Upper lobe of right lung (tissue), 1 donor: ENCODE measurements at places on chromosomes 7 and 10. TPM values are rescaled to one million over a fixed set of nuclear protein-coding genes. Genes with fewer than 3 reads are reported as not detected.

NUPR2 gene
- total RNA-seq = 0.98 TPM

ATRNL1 gene
- total RNA-seq = 0.93 TPM

TSPAN12 gene
- total RNA-seq = 51.8 TPM

NT5C2 gene
- 92.7 TPM for total RNA-seq

SRGN gene
- 225 TPM for total RNA-seq

ADAM8 gene
- 20.3 TPM for total RNA-seq

PODXL gene
- 99.9 TPM for total RNA-seq

NKX2-3 gene
- 0.26 TPM for total RNA-seq

CH25H gene
- 7.8 TPM for total RNA-seq

ITIH2 gene
- 1.3 TPM for total RNA-seq

FAM200A gene
- 4.9 TPM for total RNA-seq

SYT15 gene
- 45.4 TPM for total RNA-seq

REPIN1 gene
- 93.7 TPM for total RNA-seq

DNA sequence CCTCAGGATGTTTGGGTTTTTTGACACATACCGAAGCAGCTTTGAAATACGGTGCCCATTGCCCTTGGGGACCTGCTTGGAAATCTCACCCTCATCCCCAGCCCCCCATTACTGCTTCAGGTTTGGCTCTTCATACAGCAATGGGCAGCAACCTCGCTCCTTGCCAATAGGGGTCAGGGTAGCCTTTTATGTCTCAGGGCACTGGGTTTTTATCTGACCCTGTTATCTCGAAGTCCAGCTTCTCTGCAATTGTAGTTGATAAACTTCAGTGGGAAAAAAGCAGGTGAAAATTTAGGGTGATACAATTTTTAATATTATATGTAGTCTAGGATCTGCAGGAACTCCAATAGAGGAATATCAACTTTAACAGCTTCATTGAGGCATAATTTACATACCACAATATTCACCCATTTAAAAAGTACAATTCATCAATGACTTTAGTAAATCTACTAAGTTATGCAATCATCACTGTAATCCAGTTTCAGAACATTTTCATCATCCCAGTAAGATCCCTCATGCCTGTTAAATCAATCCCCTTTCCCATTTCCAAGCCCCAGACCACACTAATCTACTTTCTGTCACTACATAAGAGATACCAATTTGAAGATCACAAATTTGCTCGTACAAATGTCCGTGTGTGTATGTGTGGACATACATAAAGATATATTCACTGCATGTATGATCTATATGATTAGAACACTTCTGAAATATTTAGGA is 386.2 kb downstream of the KCNMA1 start:
- peaks cover under 1% of the 10 kb centered on the region for H3K4me1 ChIP-seq
- H3K36me3 ChIP-seq = no peaks in the 10 kb centered on the region
- no peak overlapping the region for H3K27ac ChIP-seq
- H3K27me3 ChIP-seq = no peaks in the 10 kb centered on the region

DNA sequence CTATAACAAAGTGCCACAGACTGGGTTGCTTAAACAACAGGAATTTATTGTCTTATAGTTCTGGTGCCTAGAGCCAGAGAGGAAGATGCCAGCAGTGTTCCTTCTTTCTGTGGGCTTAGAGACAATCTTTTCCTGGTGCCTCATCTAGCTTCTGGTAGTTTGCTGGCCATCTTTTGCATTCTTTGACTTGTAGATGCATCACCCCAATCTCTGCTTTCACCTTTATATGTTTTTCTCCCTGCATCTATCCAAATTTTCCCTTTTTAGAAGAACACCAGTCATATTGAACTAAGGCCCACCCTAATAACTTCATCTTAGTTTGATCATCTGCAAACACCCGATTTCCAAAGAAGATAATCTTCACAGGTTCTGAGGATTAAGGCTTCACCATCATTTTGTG is 66.8 kb downstream of the CDK1 start:
- DNase-seq = no peak
- no peak overlapping the region for H3K27ac ChIP-seq
- peaks cover 12% of the 10 kb centered on the region for H3K4me1 ChIP-seq
- H3K4me3 ChIP-seq = no peak overlapping the region
- H3K27me3 ChIP-seq = no peaks in the 10 kb centered on the region

GRCh38 chr7:12578930-12579640 is 8.6 kb downstream of the SCIN start:
- no peak for DNase-seq
- no peaks in the 10 kb centered on the region for H3K4me1 ChIP-seq
- H3K36me3 ChIP-seq = no peaks in the 10 kb centered on the region
- H3K4me3 ChIP-seq = no peak overlapping the region
- no peaks in the 10 kb centered on the region for H3K27me3 ChIP-seq
- no peak overlapping the region for H3K27ac ChIP-seq

DNA sequence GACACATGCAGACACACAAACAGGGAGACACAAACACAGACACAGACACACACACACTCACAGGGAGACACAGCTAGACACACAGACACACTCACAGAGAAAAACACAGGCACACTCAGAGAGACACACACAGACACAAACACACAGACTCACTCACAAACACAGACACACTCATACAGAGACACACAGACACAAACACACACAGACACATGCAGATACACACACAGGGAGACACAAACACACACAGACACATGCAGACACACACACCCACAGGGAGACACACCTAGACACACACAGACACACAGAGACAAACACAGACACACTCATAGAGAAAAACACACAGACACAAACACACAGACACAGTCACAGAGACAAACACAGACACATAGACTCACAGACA is 67.9 kb downstream of the ADARB2 start:
- no peaks in the 10 kb centered on the region for H3K27me3 ChIP-seq
- no peak overlapping the region for H3K27ac ChIP-seq
- DNase-seq = no peak
- H3K4me1 ChIP-seq = no peaks in the 10 kb centered on the region
- H3K36me3 ChIP-seq = no peaks in the 10 kb centered on the region

GRCh38 chr7:595621-596010 is 76.0 kb upstream of the PDGFA start:
- H3K36me3 ChIP-seq = no peaks in the 10 kb centered on the region
- no peaks in the 10 kb centered on the region for H3K27me3 ChIP-seq
- no peaks in the 10 kb centered on the region for H3K4me1 ChIP-seq

DNA sequence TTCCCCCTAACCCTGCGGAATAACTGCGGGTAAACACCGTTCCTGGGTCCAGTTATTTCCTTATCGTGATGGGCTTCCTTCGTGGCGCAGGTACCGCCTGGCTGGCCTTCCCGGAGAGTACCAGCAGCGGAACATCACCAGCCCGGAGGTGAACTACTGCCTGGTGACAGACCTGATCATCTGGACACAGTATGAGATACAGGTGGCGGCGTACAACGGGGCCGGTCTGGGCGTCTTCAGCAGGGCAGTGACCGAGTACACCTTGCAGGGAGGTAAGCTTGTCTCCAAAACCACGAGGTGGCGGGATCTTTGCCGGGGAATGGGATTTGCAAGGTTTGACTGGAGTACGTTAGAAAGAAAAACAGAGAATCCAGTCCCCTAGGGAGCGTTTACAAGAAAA is 665.0 kb upstream of the FOXK1 start:
- DNase-seq = no peak
- H3K4me1 ChIP-seq = no peaks in the 10 kb centered on the region
- H3K27ac ChIP-seq = no peak overlapping the region
- no peaks in the 10 kb centered on the region for H3K36me3 ChIP-seq

- H3K27me3 ChIP-seq = no peaks in the 10 kb centered on the region
- DNase-seq = no peak
- H3K4me3 ChIP-seq = no peak overlapping the region
- no peak overlapping the region for H3K27ac ChIP-seq
These were observed 78.2 kb upstream of the CALN1 start for GRCh38 chr7:72490301-72490700.

GRCh38 chr10:55233090-55233489 is 432.1 kb upstream of the PCDH15 start:
- H3K27ac ChIP-seq = no peak overlapping the region
- no peaks in the 10 kb centered on the region for H3K27me3 ChIP-seq
- no peak overlapping the region for H3K4me3 ChIP-seq
- DNase-seq = no peak
- H3K4me1 ChIP-seq = no peaks in the 10 kb centered on the region

GRCh38 chr10:28054228-28054860 is 55.5 kb upstream of the ODAD2 start:
- no peak overlapping the region for H3K27ac ChIP-seq
- H3K27me3 ChIP-seq = no peaks in the 10 kb centered on the region
- H3K4me1 ChIP-seq = no peaks in the 10 kb centered on the region
- H3K4me3 ChIP-seq = no peak overlapping the region

DNA sequence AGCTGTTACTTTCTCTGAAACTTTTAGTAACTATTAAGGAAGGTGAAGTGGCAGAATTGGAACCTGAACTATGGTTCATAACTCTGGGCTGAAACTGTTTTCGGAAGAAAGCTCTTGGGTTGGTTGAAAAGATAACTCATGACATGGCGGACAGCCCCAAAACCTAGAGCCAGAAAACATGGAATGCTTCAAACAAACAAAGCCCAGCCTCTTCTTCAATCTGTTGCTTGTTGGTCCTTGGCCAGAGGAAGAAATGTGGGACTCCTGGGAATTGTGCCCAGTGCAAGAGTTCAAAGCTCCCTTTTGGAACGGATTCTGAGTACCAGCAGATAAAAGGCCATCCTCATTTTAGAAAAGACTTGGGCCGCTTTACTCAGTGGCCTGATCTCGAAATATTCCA is 52.9 kb upstream of the CACNB2 start:
- H3K36me3 ChIP-seq = no peaks in the 10 kb centered on the region
- no peak overlapping the region for H3K4me3 ChIP-seq
- H3K27ac ChIP-seq = no peak overlapping the region
- DNase-seq = no peak

GRCh38 chr7:74560086-74560719 is 97.3 kb upstream of the GTF2I start:
- DNase-seq = no peak
- peaks cover 18% of the 10 kb centered on the region for H3K36me3 ChIP-seq
- H3K27ac ChIP-seq = no peak overlapping the region
- no peak overlapping the region for H3K4me3 ChIP-seq

DNA sequence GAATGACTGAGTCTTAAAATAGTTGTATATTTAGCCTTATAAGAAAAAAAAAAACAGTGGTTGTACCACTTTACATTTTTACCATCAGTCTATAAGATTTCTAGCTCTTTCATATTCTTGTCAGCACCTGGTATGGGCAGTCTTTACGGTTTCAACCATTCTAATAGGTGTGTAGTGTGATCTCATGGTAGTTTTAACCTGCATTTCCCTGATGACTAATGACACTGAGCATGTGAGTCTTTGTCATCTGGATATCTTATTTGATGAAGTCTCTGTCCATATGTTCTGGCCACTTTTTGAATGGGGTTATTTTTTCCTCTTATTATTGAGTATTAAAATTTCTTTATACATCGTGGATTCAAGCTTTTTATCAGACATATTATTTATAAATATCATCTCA is 365.3 kb upstream of the IGFBP3 start:
- no peaks in the 10 kb centered on the region for H3K36me3 ChIP-seq
- H3K27me3 ChIP-seq = no peaks in the 10 kb centered on the region
- no peak overlapping the region for H3K4me3 ChIP-seq
- no peak overlapping the region for H3K27ac ChIP-seq
- H3K4me1 ChIP-seq = no peaks in the 10 kb centered on the region
- no peak for DNase-seq

GRCh38 chr7:138563808-138564207 is 103.7 kb downstream of the TRIM24 start:
- H3K4me3 ChIP-seq = no peak overlapping the region
- H3K36me3 ChIP-seq = peaks cover 43% of the 10 kb centered on the region
- DNase-seq = no peak
- peak overlapping the region; percentile 4 for H3K27ac ChIP-seq

- H3K27ac ChIP-seq = no peak overlapping the region
- no peak for DNase-seq
- H3K27me3 ChIP-seq = no peaks in the 10 kb centered on the region
- H3K36me3 ChIP-seq = no peaks in the 10 kb centered on the region
These were observed 185.1 kb upstream of the NOBOX start for GRCh38 chr7:144588559-144589051.

- H3K4me3 ChIP-seq = no peak overlapping the region
- peaks cover 26% of the 10 kb centered on the region for H3K4me1 ChIP-seq
- no peak overlapping the region for H3K27ac ChIP-seq
- no peaks in the 10 kb centered on the region for H3K27me3 ChIP-seq
These were observed 40.9 kb downstream of the SMURF1 start for GRCh38 chr7:99102809-99103690.

- no peaks in the 10 kb centered on the region for H3K4me1 ChIP-seq
- no peak for DNase-seq
- H3K36me3 ChIP-seq = no peaks in the 10 kb centered on the region
- no peak overlapping the region for H3K27ac ChIP-seq
These were observed 31.1 kb upstream of the SGCE start for GRCh38 chr7:94687076-94687475.

DNA sequence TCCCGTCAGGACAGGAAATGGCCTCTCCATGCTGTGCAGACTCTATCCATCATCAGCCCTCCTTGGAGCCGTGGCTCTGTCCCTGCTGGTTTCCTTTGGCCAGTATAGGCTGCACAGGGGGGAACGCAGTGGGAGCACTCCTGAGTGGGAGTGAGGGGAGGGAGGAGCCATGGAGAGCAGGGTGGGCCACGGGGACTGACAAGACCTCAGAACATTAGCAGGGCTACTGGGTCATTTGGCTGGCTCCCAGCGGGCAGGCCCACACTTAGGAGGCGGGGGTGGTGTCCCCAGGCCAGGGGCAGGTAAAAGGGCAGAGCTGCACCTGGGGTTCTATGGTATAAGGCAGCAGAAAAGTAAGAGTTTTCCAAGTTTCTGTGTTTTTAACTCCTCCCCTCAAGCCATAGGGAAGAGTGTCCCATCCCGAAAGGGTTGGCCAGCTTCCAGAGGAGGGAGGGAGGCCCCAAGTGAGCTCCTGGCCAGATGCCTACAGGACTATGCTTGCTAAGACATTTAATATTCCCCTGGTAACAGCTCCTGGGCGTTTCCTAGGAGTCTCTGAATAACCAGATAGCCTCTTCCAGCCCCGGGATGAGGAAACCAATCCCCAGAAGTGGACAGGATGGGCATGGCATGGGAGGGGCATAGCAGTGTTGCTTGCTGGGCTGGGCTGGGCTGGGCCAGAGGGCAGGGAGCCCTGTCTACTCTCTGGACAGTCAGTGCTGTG is 5.5 kb upstream of the OPN4 start:
- H3K4me3 ChIP-seq = no peak overlapping the region
- no peak for DNase-seq
- no peak overlapping the region for H3K27ac ChIP-seq
- H3K36me3 ChIP-seq = no peaks in the 10 kb centered on the region
- no peaks in the 10 kb centered on the region for H3K27me3 ChIP-seq
- peaks cover 5% of the 10 kb centered on the region for H3K4me1 ChIP-seq
